ENCODE measurements at places on chromosomes 16 and 17.
A peak's percentile ranks its signal among the peaks of the same experiment; 100 is the strongest.

DNA sequence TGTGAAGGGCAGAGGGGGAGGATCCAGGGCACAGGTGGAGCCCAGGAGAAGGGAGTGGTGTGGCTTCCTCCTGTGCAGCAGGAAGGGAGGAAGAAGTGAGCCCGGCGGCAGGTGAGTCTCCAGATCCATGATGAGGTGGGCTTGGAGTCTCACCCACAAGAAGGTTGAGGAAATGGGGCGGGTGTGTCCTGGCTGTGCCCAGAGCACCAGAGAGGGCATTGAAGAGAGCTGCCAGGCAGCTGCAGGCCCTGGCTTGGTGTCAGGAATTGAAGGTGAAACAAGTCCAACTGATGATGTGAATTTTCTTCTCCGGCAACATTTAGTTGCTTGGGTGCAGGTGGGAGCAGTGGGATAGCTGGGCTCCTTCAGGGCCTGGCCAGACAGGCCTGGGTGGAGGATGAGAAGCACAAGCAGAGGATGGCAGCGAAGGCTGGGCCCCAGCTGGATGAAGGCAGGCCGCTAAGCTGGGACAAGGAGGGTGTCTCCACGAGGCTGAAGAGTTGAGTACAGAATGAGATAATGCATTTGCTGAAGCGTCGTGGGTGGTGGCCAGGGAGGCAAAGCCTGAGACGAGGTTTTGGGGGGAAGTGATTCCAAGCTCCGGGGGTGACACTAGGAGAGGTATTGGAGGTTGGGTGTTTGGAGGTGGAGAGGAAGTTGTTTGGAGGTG, 18.3 kb downstream of the NT5M start:
- no peak for DNase-seq

GRCh38 chr16:31094088-31094423, 541 bp downstream of the VKORC1 start:
- DNase-seq = peak; percentile 35

GRCh38 chr16:64971171-64971570, 150.7 kb downstream of the CDH11 start:
- DNase-seq = no peak

GRCh38 chr17:40340880-40341807, 23.4 kb downstream of the GJD3 start:
- DNase-seq = peak; percentile 90

DNA sequence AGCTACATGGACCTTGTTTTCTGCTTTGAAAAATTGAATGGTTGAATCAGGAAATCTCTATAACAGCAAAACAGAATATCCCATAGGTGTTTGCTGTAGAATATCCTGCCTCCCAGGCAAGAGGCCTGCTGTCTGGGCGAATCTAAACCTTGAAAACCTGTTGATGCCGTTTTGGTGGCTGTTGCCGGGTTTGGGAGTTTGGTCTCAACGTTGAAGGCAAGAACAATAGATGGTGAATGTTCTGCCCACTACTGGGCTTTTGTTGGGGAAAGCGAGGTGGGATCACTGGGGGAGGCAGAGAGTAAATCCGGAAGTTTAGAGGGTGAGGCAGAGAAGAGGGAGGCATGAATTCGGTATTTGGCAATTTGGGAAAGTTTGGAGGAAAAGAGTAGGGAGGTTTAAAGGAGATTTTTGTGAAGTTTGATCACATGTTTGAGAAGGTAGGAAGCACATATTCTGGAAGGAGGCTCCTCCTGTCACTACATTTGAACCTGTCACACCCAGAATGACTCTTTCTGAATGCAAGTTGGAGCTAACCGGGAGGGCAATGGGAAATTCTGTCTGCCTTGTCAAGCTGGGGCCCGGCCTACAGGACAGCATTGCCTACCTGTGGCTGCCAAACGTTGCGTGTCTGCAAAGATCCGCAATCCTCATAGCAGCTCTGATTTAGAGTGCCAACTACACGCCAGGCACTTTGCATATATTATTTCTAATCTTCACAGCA, 46.5 kb downstream of the GPRC5B start:
- DNase-seq = no peak

DNA sequence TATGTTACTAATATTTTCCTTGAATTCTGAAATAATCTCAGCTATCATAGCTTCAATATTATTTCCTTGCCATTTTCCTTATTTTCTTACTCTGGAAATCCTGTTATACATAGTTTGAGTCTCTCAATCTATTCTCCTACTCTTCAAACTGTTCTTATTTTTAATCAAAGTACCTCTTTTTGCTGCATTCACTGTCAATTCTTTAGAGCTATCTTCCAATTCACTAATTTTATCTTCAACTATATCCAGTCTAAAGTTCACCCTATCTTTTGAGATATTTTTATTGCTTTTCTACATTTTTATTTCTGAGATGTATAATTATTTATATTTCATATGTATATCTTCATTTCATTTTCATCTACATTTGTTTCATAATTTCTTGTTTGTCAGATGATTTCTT, 7.3 kb upstream of the XYLT2 start:
- DNase-seq = no peak

GRCh38 chr17:74391771-74392170, 24.5 kb downstream of the GPR142 start:
- DNase-seq = no peak

DNA sequence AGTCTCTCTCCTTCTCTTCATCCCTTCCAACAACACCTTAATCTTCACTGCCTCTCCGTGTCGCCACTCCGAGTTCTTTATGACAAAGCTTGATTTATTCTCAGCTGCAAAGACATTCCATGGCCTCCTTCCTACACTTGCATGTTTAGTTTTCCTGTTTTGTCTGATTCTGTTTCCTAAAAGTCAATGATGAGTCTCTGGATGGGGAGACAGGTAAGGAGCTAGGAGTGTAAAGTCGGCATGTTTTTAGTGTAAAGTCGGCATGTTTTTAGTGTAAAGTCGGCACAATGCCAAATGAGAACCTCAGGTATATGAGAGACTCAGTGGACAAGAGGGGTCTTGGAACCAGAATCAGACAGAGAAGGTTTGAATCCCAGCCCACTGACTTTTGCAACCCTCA, 362.3 kb upstream of the EEF2KMT start:
- DNase-seq = no peak

DNA sequence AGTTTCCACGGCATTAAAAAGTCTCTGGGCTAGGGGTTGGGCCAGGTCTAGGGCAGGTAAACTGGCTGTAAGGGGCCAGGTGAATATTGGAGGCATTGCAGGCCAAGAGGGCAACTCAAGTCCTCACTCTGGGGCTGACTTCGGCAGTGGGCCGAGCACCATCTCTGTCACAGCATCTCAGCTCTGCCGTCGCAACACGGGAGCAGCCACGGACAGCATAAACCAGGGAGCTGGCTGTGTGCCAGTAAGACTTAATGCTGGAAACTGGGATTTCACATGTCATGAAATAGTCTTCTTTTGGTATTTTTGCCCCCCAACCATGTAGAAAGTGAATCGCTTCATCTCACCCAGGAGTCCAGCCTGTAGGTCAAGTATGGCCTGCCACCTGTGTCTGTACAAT, 12.6 kb upstream of the LGALS9 start:
- DNase-seq = no peak

GRCh38 chr17:65984299-65984698, 207.6 kb downstream of the CEP112 start:
- DNase-seq = no peak

- DNase-seq = no peak
Measured at GRCh38 chr16:55203570-55203969, 120.4 kb upstream of the IRX6 start.

- DNase-seq = no peak
Measured at GRCh38 chr17:44110011-44110686, 13.3 kb downstream of the HDAC5 start.

DNA sequence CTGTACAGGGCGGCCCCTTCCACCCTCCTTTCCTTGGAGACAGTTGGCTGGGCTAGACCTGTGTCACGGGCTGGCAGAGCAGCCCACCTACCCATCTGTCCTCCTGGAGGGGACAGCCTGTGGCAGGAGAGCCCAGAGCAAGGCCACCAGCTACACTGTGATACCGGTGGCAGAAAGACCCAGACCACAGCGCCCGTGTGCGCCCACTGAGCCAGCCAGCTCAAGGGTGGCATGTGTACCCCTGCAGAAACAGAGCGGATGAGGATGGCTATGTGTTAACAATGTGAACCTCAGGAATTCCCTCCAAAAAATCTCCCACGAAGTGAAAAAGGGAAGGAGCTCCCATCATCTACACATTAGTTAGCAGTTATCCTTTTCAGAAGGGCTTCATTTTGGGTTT, 7.1 kb downstream of the HBQ1 start:
- no peak for DNase-seq

DNA sequence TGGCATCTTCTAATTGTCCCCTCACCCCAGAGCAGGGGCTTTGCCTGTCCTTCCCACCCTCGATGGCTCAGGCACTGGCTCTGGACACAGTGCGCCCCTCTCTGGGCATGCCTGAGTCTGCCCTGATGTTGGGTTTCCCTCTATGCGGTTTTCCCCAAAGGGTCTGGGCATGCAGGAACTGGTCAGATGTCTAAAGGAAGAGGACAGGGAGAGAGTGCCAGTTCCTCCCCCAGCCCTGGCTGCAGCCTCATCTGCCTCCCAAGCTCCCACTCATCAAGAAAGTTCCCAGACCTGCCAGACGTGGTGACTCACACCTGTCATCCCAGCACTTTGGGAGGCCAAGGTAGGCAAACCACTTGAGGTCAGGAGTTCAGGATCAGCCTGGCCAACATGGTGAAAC, 41.3 kb upstream of the PABPN1L start:
- DNase-seq = peak; percentile 40

GRCh38 chr16:86952769-86953168, 364.4 kb downstream of the C16orf95 start:
- DNase-seq = peak; percentile 69

GRCh38 chr16:85326794-85327181, 214.5 kb upstream of the CIBAR2 start:
- no peak for DNase-seq

DNA sequence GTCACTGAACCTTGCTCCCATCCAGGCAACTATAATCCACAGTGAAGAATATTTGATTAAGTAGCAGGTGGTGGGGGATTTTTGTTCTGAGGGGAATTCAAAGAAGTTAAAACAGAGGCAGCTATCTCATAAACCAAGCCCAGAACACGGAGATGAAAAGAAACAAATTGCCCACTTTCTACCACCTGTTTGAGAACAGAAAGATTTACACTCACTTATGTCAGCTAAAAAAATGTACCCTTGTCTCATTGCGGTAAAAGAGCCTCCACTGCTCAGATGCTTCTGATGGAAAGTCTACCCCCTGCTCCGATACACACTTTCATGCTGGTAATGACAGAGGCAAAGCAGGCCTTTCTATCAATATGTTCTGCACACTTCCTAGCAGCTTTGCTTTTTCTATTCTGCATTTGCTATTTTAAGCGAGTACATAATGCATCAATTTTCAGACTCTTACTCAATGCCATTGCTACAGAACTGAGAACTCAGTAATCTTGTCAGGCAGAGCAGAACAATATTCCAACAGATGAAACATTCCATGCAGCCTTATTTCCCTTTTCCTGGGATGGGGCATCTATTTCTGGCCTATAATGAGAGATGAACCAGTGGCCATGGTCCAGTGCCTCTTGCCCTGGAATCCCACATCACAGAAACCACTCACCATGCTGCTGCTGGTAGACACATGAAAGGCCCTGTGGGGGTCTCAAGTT, 29.0 kb downstream of the CDK5R1 start:
- no peak for DNase-seq

GRCh38 chr16:82016964-82017363, 5.7 kb upstream of the SDR42E1 start:
- no peak for DNase-seq

- no peak for DNase-seq
Measured at GRCh38 chr16:51592001-51592501, 441.0 kb upstream of the SALL1 start.

DNA sequence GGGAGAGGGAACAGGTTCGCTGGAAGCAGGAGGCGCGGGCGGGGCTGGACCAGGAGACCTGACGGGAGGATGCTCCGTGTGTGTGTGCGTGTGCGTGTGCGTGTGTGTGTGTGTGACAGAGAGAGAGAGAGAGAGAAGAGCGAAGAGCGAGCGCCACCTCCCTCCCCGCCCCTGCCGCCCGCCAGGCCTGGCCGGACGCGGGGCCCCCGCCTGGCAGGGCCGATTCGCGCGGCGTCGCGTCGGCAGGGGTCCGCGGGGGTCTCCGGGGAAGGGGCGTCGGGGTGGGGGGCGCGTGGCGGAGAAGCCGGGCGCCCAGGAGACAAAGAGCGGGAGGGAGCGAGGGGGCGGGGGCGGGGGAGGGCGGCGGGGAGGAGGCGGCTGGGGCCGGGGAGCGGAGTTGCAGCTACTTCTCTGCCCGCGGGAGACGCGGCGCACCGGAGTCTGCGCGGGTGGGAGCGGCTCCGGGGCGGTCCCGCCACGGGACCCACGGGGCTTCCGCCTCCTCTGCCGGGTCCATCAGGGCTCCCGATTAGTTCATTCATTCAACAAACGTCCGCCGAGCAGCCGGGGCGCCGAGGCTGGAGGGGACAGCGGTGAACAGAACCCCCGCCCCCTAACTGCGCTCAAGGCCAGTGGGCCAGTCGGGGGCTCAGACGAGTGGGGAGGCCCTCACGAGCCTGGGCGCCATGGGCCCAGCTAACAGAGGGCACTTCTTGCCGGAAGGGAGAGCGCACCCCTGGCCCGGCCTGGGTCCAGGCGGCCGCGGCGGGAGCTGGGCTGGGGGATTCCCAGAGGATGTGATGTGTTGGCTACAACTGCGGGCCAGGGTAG, at the start of gene SAMD14:
TSS of gene SAMD14 (minus strand) at position 433 of the 831 bp plus-strand sequence. CDS start 5,201 bp downstream, outside the sequence.
- DNase-seq = peak; percentile 61

DNA sequence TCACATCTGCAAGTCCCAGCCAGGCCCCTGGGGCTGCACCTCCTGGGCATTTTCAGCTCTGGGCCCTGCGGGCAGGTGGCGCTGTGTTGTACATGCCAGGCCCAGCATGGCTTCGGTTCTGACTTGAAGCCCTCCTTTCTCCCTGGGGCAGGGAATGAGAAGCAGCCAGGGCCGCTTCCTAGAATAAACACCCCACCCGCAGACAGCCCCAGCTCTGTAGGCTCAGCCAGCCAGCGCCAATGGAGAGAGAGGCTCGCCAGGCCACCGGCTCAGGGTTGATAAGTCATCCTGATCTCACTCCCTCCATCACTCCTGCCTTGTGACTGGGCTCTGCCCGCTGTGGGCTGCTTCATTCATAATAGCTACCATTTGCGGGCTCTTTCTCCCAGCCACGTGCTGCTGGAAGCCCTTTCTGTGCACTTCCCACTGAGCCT, 6.0 kb upstream of the GLIS2 start:
- DNase-seq = peak; percentile 82

DNA sequence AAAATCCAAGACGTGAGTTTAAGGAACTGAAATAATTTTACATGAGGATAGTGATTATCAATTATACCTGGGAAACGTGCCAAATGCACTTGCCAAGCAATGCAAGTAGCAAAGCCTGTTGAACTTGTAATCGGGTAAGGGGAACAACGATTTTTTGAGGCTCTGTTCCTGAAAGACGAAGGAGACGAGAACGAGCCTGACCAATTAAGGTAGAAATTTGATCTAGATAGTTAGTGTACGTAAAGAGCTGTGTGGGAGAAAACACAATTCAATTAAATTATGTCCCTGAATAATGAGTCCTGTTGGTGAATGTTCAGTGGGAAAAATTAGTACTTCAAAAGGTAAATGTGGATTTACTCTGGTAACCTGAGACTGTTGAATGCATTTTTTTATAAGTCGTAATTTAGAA, 17.7 kb upstream of the KCTD5 start:
- DNase-seq = no peak

- DNase-seq = no peak
Measured at GRCh38 chr17:32542186-32542585, 55.4 kb downstream of the CDK5R1 start.
